ENCODE measurements at places on chromosomes 11 and 22. TPM values are rescaled to one million over a fixed set of nuclear protein-coding genes. Genes with fewer than 3 reads are reported as not detected.

NCR3LG1 gene
- total RNA-seq: 3.4 TPM

OSBPL5 gene
- 84.3 TPM for total RNA-seq

PNPLA5 gene
- total RNA-seq: not detected

GAB4 gene
- total RNA-seq: 0.23 TPM

TYR gene
- not detected for total RNA-seq

BBOX1 gene
- total RNA-seq: 0.73 TPM

MMP7 gene
- 226 TPM for total RNA-seq

NTM gene
- total RNA-seq: 9.9 TPM

C22orf39 gene
- 31.5 TPM for total RNA-seq

TRPC6 gene
- total RNA-seq: 5.8 TPM

SUSD2 gene
- total RNA-seq: 8.3 TPM

SYT7 gene
- total RNA-seq: 6.7 TPM

ACR gene
- 1.7 TPM for total RNA-seq

DNA sequence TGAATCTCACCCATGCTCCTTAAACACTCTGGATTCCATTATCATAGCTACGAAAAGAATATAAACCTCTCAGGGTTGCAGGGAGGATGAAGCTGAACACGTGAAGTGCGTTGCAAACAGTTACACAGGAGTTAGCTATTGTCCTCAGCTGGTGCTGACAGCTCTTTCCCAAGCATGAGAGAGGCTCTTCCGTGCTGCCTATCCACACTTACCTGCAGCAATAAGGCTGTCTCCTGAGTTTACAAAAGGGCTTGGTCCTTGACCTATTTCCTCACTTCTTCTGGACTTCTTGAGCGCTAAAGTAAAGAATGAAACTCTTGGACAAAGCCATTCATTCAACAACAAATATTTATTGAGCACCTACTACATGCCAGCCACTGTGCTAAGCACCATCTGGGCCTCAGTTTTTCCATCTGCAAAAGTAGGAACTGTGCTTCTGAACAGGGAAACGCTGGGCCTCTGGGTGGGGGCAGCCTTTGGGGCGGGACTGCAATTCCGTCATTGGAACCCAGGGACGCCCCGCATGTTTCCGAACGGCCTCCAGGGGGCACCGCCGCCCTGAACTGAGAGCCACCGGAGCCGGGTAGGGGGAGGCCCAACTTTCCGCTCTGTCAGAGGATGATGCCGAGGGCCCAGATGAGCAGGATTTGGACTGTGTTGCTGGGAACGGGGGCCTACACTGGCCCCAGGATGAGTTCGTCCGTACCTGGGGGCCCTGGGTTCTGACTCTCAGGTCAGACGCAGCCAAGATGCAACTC is 651 bp upstream of the ARL2 start:
- DNase-seq: peak; percentile 94

- DNase-seq: no peak
Observed at GRCh38 chr11:101738452-101738851, 154.6 kb upstream of the TRPC6 start.

GRCh38 chr22:17639247-17639741 is 737 bp downstream of the BCL2L13 start:
- no peak for DNase-seq

GRCh38 chr11:118666371-118666770 is 13.1 kb downstream of the TREH start:
- DNase-seq: no peak

DNA sequence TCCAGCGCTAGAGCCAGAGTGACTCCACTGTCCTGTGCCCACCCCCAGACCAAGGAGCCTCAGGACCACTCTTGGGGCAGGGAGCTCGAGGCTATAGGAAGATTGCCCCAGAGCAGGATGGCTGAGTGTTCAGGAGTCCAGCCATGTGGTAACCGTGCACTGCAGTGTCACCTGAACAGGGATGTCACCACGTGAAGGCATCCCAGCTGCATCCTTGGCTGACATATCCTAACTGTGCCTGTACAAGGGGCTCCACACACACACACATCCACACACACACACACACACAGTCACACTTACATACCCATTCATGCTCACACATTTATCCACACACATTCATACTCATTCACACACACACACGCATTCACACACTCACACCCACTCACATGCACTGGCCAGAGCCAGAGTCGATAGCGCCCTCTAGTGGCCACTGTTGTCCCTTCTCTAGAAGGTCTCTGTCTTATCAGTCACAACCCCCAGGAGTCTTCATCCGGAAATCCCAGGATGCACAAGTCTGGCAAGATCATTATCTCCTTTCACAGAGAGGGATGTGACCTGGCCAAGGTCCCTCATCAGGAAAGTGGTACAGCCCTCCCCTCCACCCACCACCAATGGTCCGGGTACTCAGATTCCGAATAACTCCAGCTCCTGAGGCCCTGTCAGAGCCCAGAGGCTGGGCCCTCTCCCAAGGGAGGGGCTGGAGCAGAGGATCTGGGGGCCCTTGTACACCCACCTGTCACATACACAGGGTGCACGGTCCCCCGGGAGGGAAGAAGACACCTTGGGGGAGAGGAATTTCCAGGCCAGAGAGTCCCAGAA is 55.1 kb downstream of the IGLL5 start:
- peak; percentile 46 for DNase-seq

DNA sequence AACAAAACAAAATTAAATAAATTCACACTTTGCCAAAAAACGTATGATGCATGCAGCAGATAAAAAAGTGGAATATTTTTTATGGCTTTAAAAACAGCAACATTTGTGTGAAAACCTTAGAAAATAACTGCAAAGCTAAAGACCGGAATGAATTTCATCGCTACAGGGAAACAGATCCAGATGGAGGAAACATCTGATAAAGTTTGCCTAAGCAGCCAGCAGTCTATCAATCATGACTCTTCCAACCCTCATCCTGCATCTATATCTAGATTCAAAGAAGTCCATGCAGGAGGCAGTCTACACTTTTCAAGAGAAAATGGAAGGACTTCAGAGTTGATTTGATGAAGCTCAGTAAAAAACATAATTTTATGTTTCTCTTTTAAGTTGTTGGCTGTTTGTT is 126.8 kb downstream of the SWAP70 start:
- no peak for DNase-seq

DNA sequence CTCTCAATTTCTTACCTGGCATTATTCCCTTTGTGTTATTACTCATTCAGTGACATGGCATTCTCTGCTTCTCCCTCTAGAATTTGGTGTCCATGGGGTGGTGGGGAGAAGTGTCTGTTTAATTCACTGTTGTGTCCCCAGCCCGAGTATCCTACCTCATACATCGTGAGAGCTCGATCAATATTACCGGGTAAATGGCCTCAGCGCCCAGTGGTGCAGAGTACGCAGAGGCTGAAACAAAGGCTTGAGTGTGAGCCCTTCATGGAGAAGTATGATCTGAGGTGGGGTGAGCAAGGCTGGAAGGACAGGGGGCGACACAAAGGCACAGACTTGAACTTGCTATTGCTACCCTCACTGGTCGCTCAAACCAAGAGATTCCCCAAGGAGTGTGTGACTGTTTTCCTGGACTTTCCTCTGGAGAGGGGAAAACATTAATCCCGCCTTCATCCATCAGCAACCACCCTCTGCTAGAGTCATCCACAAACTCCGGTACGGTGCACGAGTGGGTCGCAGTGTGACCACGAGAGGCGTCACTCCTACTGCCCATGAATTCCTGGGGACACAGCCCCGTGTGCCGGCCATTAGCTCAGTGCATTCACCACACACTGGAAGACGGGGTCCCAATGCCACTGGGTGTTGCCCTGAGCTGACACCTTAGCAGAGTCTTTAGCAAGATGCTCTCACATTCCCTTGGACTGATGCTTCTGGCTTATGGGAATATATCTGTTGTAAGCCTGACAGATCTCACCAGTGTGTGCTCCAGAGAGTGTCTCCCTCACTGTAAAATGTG is 35.0 kb upstream of the CCND1 start:
- DNase-seq: no peak

GRCh38 chr11:777288-778255 is at the start of gene GATD1:
GATD1 (minus strand) TSS chr11:777487; CDS start chr11:777462, 25 bp downstream.
- peak; percentile 93 for DNase-seq

DNA sequence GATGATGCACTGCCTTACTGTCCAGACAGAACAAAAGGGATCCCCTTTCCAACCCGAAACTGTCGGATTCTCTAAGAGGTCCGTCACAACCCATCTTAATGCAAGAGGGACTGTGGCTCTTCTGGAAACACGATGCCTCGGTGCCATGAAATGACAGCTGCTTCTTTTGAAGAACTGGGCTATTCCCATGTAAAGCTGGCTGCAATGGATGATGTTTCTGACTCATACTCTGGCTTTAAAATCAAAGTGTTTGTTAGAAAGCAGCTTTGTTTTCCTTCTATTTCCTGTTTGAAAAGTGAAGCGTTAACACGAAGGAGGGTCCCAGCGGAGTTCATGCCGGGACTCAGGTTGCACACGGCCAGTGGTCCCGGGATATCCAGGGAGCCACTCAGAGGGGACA is 3.1 kb downstream of the TP53AIP1 start:
- no peak for DNase-seq

DNA sequence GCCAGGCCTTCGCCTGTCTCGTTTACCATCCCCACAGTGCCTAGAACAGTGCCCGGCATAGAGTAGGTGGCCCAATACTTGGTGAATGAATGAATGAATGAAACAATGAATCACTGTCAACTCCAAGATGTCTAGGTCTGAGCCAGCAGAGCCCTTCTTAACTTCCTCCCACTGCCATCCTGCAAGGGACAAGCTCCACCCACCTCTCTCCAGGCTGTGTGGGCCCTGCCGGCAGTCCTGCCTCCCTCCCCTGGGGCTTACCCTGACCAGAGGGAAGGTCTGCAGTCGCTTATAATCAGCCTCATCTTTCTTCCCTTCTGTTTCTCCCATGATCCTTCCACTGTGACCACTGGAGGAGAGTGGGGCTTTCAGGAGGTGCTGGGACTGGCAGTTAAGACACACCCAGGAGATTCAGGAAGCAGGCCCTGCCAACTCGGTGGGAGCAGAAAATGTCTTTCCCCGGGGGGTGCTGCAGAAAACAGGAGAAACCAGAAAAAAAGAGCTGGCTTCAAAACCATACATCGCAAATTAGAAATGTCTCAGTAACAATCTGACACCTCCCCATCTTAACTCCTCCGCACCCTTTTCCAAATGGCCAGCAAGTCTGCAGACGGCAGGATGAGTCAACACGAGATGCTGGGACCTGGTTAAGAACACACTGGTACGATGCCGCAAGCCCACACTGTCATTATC is 11.4 kb downstream of the DNAL4 start:
- no peak for DNase-seq

DNA sequence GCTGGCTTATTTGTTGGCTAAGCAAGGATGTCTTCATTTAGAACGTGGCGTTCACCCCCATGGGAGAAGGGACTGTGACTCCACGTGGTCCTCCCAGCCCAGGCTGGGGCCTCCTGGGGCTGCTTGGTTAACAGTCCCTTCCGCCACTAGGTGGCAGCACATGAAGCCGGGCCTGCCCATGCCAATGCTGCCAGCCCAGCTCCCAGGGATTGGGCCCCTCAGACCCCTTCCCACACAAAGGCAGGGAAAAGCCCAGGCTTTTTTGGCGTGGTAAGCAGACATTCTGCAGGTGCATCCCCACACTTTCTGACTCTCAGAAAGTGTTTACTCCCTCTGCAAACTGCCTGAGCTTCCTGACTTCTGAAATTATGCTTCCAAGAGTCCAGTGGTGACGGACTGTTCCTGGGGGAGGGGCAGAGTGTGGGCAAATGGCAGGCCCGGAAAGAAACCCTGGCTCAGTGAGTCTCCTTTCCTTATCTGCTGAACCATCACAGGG is 3.1 kb downstream of the CBX6 start:
- DNase-seq: peak; percentile 83

GRCh38 chr22:36702842-36703215 is 723 bp downstream of the CACNG2 start:
- DNase-seq: no peak

DNA sequence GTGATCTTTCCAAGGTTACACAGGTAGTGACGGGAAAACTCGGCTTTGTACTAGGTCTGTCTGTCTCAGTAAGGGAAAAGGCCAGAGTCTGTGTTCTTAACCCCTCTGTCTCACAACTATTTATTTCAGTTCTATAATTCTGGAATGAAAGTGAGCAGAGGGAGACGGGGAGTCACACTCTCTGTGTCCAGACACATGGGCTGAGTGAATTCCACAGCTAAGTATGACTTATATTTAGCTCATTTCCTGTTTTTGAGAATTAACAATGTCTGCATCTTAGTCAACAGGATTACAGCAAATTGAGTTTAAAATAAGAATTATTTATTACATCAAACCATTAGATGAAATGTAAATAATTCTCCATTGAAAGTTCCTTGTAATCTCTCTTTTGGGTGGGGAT is 62.5 kb upstream of the OR4B1 start:
- DNase-seq: no peak

DNA sequence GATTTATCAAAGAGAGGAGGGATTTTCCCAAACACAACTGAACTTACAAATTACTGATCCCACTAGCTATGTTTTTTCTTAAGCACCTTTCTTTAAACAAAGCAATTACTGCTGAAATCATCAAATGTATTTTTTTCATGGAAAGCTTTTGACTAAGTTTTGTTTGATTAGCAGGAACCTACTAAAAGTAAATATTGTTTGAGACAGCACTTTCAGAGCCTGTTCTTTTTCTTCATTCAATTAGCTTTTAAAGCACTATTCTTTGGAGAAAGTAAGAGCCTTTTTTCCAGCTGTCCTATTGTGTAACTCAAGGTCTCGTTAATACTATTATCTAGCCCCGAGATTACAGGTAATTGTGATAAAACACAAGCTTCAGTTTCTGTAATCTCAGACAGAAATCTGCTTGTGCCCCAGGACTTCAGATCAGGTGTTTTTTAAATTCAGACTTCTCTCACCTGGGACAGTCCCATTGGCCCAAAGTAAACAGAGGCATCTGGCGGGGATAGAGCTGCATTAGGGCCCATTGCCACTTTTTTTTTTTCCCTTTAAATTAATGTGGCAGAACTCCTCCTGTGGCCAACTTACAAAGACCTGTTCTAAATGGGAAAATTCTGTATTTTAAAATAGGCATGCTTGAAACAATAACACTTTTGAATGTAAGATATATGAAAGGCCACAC is 11.0 kb downstream of the CSTPP1 start:
- DNase-seq: no peak

- no peak for DNase-seq
Observed at GRCh38 chr22:17774206-17774925, at the start of gene BID. BID (minus strand) TSS chr22:17774469; CDS start chr22:17750116, 24,353 bp downstream.

DNA sequence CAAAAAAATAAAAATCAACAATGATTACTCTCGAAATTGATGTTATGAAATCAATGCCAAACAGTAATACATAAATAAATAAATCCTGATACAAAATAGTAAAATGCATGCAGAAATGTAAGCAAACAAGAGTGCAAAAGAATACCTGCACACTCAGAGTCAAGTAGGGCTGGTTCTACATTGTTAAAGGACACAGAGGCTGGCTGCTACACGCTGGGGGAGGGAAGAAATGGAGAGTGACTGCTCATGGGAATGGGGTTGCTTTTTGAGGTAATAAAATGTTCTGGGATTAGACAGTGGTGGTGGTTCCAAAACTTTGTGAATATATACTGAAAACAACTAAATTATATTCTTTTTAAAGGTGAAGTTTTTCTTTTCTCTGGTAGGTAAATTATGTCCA is 32.1 kb downstream of the MAPK1 start:
- no peak for DNase-seq

- DNase-seq: no peak
Observed at GRCh38 chr11:65403607-65404121, 17.2 kb downstream of the FRMD8 start.

GRCh38 chr11:46391578-46392420 is at the start of gene CHRM4:
CHRM4 (minus strand) TSS chr11:46391776; CDS start chr11:46386557, 5,219 bp downstream.
- no peak for DNase-seq

- no peak for DNase-seq
Observed at GRCh38 chr22:29266564-29267461, 968 bp downstream of the RHBDD3 start.

Measured in ureter (tissue), 1 donor.